ENCODE measurements at places on chromosomes 1 and 21.

- DNase-seq = no peak
Observed at GRCh38 chr1:32051706-32052105, 21.0 kb upstream of the TMEM39B start.

GRCh38 chr1:145994391-145995120, 1.8 kb downstream of the TXNIP start:
- DNase-seq = no peak

GRCh38 chr1:22344851-22345560, 106.6 kb upstream of the ZBTB40 start:
- DNase-seq = no peak

- DNase-seq = no peak
Observed at GRCh38 chr1:176696689-176697088, 233.7 kb downstream of the PAPPA2 start.

GRCh38 chr1:92961896-92962752, 862 bp upstream of the DIPK1A start:
- peak; percentile 67 for DNase-seq

Data from HFFc6 (cell line).